ENCODE measurements at places on chromosomes 16 and 17. TPM values are rescaled to one million over a fixed set of nuclear protein-coding genes. Genes with fewer than 3 reads are reported as not detected.

The CYBA gene
- 53.6 TPM for polyA plus RNA-seq

DNA sequence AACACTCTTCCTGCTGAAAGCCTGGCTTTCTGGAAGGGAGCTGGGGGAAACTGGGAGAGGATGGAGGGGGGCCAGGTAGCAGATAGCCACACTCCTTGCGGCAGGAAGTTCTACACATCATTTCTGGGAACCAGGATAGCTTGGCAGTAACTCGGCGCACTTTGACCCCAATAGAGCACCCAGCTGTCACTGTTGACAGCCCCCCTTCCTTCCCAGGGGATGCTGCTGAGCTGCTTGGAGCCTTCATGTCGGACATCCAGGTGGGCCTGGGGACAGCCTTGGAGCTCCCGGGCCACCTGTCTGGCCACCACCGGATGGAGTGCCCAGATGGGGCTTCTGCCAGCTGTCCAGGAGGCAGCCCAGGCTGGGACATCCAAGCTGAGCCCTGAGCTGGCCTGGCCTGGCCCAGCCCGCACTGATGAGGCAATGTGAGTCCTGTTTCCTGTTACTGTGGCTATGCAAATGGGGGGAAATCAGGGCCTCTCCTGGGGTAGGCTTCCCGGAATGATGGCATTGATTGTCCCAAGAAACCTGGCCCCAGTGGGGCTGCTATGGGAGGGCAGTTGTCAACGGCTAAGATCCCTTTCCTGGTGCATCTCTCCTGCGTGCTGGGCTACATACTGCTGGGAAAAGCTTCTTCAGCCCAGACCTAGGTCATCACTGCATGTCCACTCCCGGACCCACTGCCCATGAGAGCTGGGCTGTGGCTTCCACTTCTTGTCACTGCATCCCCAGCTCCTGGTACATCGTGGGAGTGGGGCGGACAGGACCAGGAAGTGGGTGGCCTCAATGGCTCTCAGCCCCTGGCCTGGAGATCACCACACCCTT, 50.0 kb downstream of the SOCS1 start:
- DNase-seq: no peak

GRCh38 chr17:55451203-55451641, 29.6 kb upstream of the MMD start:
- DNase-seq: no peak

DNA sequence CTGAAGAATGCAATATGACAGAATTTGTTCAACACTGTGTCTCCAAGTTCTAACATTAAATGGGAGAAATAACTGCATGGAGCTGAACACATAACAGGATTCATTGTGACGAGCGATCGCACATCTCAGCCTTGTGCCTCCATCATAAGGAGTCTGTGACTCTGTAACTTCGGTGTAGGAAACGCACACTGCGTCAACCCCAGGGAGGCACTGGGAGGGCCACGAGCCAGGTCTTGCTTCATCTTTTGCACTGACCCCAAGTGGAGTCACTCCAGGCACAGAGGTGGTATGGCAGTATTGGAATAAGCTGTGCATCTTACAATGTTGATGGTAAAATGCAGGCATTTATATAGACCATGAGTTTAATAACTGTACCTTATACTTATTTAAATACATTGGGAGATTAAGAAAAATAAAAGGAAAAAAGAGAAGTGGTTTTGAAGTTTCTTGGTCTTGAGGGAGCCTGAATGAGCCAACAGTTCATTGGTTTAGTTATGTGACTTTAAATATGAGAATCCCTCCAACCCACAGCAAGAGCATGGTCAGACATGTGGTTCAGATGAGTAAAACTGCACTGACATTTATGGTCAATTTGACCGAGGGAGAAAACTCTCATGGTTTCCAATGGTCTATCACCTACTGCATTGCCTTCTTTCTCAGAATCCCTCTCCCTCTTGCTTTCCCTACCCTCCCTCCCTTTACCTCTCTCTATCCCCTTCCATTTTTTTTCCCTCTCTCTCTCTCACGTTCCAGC, 5.7 kb upstream of the PMP22 start:
- no peak for DNase-seq

- DNase-seq: no peak
Observed at GRCh38 chr17:61179380-61179806, 220.2 kb upstream of the TBX2 start.

DNA sequence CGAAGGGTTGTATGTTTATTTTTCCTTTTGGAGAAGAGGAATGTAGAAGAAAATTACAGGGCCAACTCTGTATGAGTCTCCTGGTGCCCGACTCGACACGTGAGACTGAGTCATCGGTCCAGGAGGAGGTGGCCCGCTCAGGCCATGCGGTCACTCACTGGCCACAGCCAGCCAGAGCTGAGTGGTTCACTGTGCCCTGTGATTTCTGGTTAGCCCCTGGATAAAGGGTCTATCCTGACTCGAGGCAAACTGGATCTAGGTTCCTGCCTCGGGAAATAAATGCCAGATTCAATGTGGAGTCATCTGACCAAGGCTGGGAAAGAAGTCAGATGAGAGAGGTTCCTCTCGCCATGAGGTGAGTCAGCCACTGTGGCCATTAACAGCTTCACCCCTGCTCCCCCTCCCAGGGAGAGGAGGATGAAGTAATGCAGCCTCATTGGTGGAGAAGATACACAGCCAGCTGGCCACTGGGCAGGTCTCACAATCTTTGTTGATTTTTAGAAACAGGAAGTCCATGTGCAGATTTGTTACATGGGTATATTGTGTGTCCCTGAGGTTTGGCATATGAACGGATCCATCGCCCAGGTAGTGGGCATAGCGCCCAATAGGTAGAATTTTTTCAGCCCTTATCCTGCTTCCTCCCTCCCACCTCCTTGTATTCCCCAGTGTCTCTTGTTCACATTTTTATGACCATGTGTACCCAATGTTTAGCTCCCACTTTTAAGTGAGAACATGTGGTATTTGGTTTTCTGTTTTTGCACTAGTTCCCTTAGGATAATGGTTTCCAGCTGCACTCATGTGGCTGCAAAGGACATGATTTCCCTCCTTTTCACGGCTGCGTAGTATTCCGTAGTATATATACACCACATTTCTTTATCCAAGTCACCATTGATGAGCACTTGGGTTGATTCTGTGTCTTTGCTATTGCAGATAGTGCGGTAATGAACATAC, 21.7 kb upstream of the USP36 start:
- DNase-seq: peak; percentile 93

- no peak for DNase-seq
Observed at GRCh38 chr16:67579686-67580085, 17.4 kb downstream of the CTCF start.
